ENCODE measurements at places on chromosomes 11 and 22.
A peak's percentile ranks its signal among the peaks of the same experiment; 100 is the strongest.

DNA sequence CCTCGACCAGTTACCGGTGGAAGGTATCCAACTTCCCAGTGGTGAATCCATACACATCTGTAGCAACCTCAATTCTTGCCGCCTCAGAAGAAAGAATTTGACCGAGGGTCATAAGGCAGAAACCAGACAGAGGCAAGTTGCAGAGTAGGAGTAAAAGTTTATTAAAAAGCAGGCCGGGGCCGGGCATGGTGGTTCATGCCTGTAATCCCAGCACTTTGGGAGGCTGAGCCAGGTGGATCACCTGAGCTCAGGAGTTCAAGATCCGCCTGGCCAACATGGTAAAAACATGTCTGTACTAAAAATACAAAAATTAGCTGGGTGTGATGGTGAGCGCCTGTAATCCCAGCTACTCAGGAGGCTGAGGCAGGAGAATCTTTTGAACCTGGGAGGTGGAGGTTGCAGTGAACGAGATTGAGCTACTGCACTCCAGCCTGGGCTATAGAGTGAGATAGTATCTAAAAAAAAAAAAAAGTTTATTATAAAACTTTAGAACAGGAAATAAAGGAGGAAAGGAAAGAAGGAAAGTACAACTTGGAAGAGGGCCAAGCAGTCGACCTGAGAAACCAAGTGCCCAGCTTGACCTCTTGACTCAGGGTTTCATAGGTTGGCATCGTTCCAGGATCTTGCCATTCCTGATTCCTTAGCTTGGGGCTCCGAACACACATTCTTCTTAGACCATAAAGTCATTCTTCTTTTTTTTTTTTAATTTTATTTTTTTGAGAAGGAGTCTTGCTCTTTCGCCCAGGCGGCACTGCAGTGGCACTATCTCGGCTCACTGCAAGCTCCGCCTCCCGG, 27.8 kb downstream of the RGL4 start:
- no peak for DNase-seq

- DNase-seq, result no peak
Observed at GRCh38 chr22:48438800-48439559, 1388.7 kb downstream of the BRD1 start.

DNA sequence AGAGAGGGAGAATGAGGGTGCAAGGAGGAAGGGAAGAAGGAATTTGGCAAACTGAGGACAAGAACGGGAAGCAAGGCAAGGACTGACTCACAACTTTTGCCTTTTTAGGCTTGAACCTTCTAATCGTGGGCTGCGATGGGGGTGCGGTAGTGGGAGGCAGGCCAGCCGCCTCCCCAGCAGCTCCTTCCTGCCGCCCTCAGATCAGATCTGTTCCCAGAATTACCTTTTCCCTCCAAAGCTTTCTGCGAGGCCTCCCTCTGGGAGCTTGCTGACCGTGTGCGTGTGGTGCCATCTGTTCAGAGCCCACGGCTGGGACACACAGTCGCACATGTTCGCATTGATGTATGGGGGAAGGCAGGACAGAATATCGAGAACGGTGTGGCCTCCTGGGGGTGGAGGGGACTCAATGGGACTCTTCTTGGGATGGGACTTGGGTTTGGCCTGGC, 86.9 kb upstream of the PARVA start:
- no peak for DNase-seq

GRCh38 chr11:17906436-17906835, 106.4 kb downstream of the SERGEF start:
- DNase-seq, result no peak

DNA sequence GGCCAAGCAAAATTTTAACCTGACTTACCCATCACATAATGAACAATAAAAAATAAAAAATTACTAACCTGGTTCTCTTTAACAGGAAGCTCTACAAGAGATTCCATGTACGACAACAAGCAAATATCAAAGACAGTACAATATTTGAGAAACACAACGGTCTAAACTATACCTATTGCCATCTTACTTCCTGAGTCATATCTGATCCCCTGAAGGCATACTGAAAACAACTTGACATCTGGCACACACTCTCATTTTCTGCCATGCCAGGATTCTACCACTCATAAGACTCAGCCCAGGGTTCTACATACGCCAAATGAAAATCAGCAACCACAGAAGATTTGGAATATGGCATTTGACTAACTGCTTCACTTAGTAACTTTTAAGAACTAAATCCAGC, 13.8 kb downstream of the DENND5A start:
- DNase-seq, result no peak

GRCh38 chr11:114192841-114193389, 103.3 kb upstream of the NNMT start:
- DNase-seq, result no peak

DNA sequence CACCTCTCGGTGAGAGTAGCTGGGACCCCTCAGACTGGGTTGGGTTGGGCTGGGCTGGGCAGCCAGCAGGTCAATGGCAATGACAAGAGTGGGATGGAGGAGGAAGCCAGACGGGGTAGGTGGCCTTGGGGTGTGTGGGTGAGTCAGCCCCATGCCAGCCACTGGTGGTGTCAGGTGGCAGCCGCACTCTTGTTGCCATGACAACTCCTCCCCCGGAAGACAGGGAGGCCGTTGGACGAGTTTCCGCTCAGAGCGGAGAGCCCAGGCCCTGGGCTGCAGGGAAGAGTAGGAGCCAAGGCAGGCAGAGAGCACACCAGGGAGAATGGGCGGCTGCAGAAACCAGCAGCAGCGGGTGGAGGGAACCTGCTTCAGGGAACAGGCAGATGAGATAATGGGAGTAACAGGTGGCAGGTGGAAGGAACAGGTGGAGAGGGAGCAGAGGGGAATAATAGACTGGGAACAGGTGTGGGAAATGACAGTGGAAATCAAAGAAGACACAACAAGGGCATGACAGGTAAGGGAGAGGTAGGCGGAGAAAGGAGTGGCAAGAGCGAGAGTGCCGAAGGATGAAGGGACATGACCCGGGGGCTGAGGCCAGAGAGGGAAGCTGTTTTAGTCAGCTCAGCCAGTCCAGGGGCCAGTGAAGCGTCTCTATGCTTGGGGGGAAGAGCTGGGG, 8.7 kb downstream of the SPTBN2 start:
- peak; percentile 76 for DNase-seq

DNA sequence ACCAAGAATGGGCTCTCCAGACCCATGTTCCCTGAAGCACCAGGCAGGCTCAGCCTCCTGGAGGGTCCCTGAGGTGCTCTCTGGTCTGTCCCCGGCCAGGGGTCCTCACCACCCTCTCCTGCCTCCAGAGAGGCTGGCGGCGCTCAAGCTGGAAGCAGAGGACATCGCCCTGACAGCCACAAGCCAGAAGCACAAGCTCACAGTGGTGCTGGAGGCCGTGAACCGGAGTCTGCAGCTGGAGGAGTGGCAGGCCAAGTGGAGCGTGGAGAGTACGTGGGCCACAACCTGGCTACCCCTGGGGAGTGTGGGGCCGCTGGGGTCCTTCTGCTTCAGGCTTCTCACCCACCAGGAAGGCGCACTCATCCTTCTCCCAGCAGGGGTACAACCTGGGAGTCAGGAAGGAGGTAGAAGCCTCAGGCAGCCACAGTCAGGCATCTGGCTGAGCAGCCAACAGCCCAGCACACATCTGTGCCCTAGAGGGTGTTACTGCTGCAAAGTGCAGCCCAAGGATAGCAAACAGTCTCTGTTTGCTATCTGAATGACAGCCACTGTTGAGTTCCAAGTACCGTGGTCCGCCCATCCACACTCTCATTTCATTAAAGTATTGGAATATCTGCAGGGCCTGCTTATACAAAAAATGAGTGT, 8.4 kb downstream of the PARVG start:
- DNase-seq, result no peak

GRCh38 chr11:104339380-104339831, 175.5 kb upstream of the PDGFD start:
- DNase-seq, result no peak

DNA sequence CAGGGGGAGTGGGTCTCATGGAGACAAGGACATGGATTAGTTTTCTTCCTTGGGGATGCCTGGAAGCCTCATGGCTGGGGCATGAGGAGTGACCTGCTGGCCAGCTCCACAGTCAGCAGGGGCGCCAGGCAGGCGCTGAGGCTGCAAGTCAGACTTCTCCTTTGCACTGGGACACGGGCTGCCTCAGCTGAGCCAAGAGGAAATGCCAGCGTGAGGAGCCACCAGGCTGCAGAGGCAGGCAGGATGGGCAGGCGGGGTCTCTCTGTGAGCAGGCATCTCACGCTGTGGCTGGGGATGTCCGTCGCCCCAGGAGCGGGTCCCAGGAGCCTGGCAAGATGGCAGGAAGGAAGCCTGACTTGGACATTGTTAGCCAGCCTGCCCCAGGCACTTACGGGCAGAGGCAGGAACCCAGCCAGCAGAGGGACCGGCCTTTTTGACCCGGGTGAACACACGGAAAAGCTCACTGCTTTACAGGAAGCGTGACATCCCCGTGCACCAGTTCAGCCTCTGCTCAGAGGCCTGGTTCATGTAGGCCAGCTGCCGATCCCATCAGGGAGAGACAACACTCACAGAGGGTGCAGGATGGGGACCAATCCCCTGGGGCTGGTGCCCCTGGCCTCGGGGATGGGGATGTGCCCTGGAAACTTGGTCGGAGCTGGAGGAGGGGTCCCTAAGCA, 10.2 kb downstream of the GNB1L start:
- no peak for DNase-seq

- DNase-seq, result peak; percentile 38
Observed at GRCh38 chr11:124670732-124671131, 2.8 kb downstream of the SIAE start.

DNA sequence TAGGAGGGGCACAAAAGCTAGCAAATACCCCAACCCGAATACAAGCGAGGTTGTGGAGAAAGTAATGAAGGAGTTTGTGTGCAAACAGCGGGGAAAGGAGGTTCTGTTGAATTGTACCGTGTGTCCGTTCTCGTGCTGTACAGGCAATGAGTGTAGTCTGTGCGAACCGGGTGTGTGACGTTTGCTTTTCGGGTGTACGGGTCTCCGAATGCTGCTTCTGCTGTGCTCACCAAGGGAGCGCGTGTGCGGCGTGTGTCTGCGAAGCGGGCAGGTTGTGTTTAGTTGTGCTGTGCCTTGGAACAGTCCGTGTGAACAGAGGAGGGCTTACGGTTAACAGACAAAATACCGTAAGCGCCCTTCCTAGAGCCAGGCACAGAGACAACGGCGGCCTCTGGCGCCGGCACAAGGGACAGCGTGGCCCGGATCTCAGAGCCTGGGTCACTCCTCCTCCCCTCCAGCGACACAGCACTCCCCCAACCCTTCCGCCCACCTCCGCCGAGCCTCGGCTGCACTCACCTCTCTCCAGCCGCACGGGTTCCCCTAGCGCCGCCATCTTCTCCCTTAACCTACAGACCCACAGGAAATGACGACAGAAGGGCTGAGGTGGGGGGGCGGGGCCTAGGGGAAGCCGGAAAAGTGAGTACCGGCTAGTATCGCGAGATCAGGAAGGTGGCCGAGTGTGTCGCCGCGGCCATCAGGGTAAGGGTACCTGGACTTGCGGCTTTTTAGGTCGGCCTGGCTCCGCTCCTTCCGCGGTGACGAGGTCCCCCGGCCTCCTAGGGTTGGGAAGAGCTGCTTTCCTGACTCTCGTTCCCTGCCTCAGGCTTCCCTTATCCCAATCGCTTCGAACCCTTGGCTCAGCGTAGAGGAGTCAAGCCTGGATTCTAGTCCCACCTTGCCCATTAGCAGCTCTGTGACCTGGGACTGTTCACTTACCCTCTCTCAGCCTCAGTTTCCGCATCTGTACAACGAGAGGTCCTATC, at the start of gene LIN7C:
LIN7C (minus strand) TSS at position 570 of the 983 bp plus-strand sequence; CDS start at position 553, 17 bp downstream.
- peak; percentile 96 for DNase-seq

DNA sequence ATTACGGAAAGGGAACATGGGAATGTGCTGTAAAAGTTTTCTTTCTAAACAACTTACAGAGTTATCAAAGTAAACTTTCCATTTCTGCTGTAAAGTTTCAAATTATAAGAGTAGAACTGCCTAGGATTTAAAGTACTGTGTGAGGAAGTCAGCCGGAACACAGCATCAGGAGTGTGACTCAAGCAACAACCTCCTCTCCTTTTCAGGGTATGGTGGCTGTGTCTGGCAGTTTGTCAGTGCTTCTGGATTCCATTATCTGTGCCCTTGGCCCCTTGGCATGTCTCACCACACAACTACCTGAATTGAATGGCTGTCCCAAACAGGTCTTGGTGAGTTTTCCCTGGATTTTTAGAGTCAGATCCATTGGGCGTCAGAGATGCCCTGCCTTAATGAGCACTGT, 6.9 kb upstream of the TOM1 start:
- no peak for DNase-seq

- no peak for DNase-seq
Observed at GRCh38 chr11:120830085-120830620, 193.7 kb upstream of the TBCEL start.

DNA sequence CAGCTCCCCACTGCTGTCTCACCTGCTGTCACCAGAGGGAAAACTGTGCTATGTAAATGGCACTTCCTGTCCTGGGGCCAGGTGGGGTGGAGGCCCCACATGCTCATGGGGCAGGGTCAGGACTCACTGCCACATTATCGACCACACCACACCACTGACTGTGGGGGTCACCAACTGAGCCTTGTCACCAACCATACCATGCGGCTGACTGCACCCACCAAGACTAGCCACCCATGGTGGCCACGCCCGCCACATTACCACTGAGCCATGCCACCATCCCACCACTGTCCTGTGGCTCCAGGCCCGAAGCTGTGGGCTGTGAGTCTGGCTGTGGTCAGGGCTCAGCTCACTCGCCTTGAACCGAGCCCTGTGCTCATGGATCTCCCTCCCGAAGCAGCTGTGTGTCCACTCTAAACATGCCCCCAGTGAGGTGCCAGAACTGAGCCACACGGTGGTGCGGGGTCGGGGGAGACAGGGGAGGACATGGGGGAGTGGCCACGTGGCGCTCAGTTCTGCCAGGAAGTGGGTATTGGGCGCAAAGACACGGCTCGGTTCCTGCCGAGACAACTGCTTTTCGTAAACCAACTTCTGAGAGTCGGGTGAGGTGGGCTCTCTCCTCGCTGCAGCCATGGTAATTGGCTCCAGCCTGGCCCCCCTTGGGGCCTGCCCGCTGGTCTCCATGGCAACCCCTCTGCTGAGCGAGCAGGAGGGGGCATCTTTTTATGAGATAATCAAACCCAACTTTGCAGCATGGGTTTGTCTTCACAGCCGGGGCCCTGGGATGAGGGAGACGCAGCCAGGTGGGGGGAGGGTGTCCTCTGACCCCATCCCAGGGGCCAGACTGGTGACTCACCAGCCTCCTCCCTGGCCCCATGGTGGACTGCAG, 23.2 kb downstream of the RTN4R start:
- DNase-seq, result peak; percentile 51

DNA sequence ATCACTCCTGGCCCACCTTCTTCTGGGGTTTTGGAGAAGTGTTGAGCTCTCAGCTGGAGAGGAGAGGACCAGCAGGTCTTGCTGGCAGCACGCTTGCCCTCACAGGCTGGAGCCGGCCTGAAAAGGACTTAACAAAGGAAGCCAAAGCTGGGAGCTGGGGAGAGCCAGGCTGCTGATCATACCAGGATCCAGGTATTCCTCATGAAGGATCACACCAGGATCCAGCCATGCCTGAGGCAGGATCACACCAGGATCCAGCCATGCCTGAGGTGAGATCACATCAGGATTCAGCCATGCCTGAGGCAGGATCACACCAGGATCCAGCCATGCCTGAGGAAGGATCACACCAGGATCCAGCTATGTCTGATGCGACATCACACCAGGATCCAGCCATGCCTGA, 17.0 kb downstream of the MRGPRD start:
- no peak for DNase-seq

- DNase-seq, result peak; percentile 65
Observed at GRCh38 chr22:20430720-20431510, 6.7 kb downstream of the SCARF2 start.

GRCh38 chr11:128620309-128621100, 33.1 kb upstream of the ETS1 start:
- no peak for DNase-seq

GRCh38 chr11:62044639-62045121, 77.2 kb upstream of the FTH1 start:
- DNase-seq, result no peak
